ENCODE measurements at places on chromosomes 11 and 22.

- DNase-seq, result no peak
Observed at GRCh38 chr11:19715373-19715772, 2.7 kb downstream of the NAV2 start.

GRCh38 chr11:11243590-11244469 is 109.2 kb downstream of the CSNK2A3 start:
- DNase-seq, result no peak

GRCh38 chr22:41380993-41381328 is 781 bp upstream of the TEF start:
- no peak for DNase-seq

DNA sequence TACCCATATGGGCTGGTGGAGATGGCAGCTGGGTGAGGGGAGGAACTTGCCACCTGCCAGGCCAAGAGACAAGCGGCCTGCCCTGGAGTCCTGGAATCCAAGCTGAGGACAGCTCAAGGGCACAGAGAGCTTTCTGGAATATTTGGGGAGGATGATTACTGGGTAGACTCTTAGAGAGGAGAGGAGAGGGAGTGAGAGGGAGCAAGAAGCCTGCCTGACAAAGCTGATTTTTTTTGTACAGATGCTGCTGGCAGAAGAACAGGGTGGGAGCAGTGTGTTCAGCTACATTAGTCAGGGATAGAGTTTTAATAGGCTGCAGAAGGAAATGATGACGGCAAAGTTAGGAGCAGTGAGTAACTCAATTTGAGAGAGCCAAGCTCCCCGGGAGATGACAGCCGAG is 299.3 kb downstream of the NXPE2 start:
- DNase-seq, result no peak

GRCh38 chr11:126753990-126754389 is 246.6 kb downstream of the KIRREL3 start:
- DNase-seq, result no peak

GRCh38 chr11:67406969-67407687 is 3.2 kb downstream of the TBC1D10C start:
- no peak for DNase-seq

- DNase-seq, result no peak
Observed at GRCh38 chr11:10150800-10151199, 143.2 kb downstream of the SBF2 start.

DNA sequence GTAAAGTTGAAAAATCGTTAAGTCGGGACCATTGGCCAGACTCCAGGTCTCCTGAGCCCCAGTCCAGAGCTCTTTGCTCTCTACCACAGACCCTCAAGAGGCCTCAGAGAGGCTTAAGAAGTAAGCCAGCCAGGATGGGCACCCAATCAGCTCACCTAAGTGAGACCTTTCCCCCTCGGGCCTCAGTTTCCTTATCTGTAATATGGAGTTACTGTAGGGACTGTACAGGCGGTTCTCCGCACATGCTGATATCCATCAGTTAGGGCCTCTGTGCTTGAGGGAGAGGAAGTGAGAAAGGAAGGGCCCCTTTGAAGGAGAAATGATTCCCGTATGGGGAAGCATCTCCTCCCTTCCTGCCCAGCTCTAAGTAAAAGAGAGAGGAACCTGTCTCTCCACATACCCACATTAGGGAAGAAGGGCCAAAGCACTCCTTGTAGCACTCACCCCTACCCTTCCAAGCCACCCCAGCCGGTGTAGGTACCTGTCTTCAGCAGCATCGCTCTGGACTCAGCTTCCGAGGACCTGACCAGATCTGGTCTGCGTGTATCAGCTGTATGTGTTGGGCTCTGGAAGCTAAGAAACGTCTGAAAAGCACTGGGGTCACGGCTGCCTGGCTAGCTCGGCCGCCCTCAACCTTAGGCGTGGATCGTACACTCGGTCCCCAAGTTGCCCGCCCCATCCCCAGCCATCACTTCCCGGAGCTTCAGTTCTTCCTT is 653 bp downstream of the NAGA start:
- no peak for DNase-seq

- DNase-seq, result no peak
Observed at GRCh38 chr11:17640493-17641164, 78.7 kb upstream of the MYOD1 start.

DNA sequence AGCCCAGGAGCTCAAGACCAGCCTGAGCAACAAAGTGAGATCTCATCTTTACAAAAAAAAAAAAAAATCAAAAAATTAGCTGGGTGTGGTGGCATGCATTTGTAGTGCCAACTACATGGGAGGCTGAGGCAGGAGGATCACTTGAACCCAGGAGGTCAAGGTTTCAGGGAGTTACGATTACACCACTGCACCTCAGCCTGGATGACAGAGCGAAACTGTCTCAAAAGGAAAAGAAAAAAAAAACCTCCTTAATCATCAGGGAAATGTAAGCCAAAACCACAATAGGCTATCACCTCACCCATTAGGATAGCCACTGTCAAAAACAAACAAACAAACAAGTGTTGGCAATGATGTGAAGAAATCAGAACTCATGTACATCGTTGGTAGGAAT is 13.4 kb downstream of the DGCR2 start:
- no peak for DNase-seq

GRCh38 chr11:115168686-115169085 is 335.5 kb downstream of the CADM1 start:
- DNase-seq, result no peak

DNA sequence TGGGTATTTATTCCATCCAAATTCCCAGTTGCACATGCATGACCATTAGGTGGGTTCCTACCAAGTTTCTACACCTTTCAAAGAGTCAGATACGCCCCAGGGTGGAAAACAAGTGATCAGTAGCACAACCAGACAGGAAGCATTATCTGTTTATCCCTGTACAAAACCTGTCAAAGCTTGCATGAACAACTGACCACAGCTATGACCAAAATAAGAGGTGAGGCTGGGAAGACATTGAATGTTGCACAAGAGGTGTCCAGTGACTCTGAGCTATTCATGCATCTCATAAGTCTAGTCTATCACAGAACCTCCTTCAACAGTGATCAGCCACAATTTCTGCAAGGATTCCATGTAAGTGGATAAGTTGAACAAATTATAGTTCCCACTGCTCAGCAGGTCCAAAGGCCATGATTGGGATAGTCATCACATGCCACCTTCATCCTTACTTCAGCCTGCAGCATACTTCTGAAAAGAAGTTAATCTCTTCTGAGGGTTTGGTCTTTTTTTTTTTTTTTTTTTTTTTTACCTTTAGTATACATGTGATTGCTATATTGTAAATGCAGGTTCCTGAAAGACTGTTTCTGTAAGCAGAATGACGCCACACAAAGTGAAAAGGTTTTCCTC is 28.0 kb upstream of the TMEM45B start:
- no peak for DNase-seq

GRCh38 chr22:38081941-38082828 is 1.8 kb downstream of the SLC16A8 start:
- no peak for DNase-seq

GRCh38 chr11:28983780-28984179 is 875.6 kb downstream of the METTL15 start:
- DNase-seq, result no peak

- DNase-seq, result no peak
Observed at GRCh38 chr11:66491315-66491935, 11.2 kb downstream of the DPP3 start.

- DNase-seq, result peak; percentile 22
Observed at GRCh38 chr11:5689551-5689983, at the start of gene TRIM22. TSS of gene TRIM22 (plus strand) at chr11:5689790. CDS start at chr11:5696233, 6,443 bp downstream.

GRCh38 chr11:67118181-67118766 is 789 bp upstream of the KDM2A start:
- DNase-seq, result no peak

DNA sequence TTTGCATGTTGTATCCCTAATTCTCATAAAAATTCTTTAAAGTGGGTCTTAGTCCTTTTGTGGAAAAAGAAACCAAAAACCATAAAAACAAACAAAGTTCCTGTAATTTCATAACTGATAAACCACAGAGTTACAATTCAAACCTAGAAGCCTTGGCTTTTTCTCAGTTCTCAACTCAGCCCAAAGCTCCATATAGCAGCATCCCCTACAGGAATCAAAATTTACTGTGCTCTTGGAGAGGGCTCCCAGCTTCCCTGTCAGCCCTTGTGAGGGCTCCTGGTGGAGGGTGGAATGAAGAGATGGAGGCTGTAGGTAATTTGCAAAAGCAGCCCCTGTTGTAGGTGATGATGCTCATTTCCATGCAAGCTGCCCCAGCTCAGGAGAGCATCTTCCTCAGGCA is 506.1 kb upstream of the KIRREL3 start:
- no peak for DNase-seq

GRCh38 chr11:20840341-20840740 is 171.0 kb downstream of the NELL1 start:
- DNase-seq, result no peak

GRCh38 chr11:84594602-84595001 is 1032.5 kb downstream of the DLG2 start:
- DNase-seq, result no peak

- DNase-seq, result no peak
Observed at GRCh38 chr11:104624021-104624420, 274.2 kb downstream of the CASP12 start.

DNA sequence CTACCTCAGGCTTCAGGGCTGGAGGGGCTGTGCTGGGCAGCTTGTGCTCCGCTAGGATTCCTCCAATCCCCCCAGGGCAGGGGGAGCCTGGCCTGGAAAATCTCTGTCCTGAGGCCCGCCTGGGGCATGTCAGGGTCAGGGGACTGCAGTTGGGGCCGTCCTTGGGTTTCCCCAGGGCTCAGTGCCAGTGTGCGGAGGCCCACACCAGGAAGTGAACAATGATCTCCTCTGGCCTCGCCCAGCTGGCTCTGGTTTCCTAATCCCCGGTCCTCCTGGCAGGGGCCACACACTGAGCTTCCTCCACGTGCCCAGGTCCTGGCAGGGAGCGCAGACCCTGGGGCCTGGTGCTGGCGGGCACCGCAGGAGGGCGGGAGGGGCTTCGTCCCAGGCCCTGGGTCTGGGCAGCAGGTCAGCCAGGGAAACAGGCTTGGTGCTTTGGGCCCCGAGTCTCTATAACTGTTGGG is 1.4 kb upstream of the MUC2 start:
- no peak for DNase-seq

GRCh38 chr11:74084796-74085541 is 76.1 kb upstream of the UCP3 start:
- DNase-seq, result no peak

- no peak for DNase-seq
Observed at GRCh38 chr11:127567237-127567932, 566.8 kb upstream of the KIRREL3 start.

- DNase-seq, result no peak
Observed at GRCh38 chr11:18749681-18750319, 23.8 kb upstream of the IGSF22 start.

- DNase-seq, result no peak
Observed at GRCh38 chr11:68043029-68043348, 4.2 kb downstream of the TCIRG1 start.

DNA sequence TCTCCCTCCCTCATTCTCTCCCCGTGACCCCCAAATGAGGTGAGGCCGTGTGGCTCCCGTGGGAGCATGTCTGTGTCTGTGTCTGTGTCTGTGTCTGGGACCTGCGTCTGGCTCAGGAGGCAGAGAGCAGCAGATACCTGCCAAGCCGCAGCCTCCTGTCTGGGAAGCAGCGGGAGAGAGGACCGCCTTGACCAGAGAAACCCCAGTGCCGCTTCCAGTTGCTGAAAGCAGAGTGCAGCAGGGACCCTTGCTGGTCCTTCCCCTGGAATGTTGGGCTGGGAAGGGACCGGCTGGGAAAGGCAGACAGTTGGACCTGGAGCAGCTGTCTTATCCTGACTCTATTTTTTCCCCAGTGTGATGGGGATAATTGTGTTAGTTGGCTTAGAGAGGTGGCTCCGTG is 525 bp downstream of the CSDC2 start:
- no peak for DNase-seq

GRCh38 chr11:40292721-40293508 is 1166.5 kb downstream of the LRRC4C start:
- DNase-seq, result no peak

GRCh38 chr11:100592619-100593260 is 94.3 kb upstream of the ARHGAP42 start:
- no peak for DNase-seq

GRCh38 chr11:27392278-27393114 is 29.5 kb upstream of the CCDC34 start:
- DNase-seq, result no peak

- no peak for DNase-seq
Observed at GRCh38 chr22:49566141-49566541, 261.5 kb downstream of the BRD1 start.

- DNase-seq, result no peak
Observed at GRCh38 chr11:111387363-111387762, 8.3 kb upstream of the POU2AF1 start.

DNA sequence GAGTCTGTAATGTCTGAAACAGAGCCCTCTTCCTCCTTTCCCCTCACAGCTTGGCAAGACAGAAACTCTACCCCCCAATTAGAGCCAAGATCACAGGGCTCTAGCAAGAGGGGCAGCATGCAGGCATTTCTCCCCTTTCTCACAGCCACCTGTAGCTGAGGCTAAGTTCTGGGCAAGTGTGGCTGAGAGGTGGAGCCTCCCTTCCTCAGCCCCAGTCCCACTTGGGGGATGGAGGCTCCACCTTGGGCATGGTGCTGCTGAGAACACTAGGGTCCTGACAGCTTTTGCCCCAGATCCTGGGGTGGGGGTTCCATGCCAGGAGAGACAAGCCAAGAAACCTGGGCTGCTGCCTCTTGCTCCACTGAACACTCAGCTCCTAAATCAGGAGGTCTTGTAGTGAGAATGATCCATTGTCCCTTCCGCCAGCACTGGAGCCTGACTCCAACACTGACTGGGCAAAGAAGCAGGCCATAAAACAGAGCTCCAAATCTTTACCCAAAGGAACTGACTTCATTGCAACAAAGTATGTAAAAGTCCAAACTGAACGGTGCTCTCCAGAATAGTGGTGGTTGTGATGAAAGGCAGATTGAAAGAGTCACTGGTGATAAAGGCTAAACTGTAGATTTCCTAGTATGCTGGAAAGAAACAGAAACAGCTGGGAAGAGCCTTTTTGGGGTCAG is 25.6 kb downstream of the NARS2 start:
- no peak for DNase-seq

DNA sequence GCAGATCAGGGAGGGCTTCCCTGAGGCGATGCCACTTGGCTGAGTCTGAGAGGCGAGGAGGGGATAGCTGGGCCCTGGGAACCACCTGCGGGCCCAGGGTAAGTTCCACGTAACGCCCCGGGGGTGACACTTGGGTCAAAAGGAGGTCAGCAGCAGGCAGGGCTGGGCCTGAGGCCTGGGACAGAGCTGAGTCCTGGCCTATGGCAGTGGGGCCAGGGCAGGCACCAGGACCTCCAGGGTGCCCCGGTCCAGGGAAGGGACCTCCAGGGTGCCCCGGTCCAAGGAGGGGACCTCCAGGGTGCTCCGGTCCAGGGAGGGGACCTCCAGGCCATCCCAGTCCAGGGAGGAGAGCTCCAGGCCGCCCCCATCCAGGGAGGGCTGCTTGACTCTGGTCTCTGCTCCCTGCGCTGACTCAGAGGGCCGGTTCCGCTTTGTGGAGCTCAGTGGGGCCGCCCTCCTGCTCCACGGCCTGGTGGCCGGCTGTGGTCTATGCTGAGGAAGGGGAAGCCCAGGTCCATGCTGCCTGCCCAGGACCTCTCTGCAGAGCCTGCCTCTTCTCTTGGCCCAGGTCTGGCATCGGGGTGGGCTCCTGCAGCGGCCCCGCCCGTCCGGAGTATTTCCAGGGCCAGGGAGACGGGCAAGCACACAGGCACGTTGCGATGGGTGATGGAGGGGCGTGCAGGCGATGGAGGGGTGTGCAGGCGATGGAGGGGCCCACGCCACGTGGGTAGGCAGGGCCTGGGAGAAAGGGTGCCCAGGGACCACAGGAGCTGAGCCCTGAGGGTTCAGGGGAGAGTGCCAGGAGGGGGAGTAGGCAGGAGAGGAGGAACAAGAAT is 19.5 kb upstream of the WNT7B start:
- no peak for DNase-seq
